GM13977 (cell line): ENCODE measurements at places on chromosomes 2 and 18.

GRCh38 chr2:16031848-16032159, 91.5 kb downstream of the MYCN start:
- no peak for DNase-seq

DNA sequence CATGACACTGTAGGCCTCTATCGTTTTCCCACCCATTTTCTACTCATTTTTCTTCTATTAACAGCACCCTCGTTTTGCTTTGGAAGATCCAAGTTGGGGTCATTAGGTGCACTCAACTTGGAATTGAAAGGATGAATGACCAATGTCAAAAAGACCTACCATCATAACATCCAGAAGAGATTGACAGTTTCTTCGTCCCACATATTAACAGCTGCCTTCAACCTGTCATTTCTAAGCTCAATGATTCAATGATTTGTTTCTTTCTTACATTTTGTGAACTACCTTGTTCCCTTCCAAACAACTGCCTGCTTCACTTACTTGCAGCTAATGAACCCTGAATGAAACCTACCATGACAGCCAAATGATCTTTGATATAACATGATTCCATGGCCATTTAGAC, 224.0 kb upstream of the KCNH7 start:
- no peak for DNase-seq

DNA sequence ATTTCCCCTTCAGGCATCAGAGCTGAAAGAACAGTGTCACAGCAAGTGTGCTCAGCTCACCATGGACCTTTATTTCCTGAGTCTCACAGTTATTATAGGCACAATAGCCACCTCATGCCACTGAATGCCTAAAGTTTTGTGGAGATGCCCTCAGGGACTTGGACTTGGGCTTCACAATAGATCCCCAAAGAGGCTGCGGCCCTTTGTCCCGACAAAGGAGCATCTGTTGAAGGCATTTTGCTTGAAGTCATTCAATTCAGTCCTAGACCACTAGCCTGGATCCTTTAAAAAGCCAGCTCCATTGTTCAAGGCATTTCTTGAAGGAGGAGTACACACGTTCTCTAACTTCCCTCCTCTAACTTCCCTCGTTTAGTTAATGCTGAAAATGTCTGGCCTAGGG, 125.4 kb downstream of the DCC start:
- no peak for DNase-seq

- no peak for DNase-seq
These were observed 2026.1 kb upstream of the CELF4 start for GRCh38 chr18:39591649-39592048.

DNA sequence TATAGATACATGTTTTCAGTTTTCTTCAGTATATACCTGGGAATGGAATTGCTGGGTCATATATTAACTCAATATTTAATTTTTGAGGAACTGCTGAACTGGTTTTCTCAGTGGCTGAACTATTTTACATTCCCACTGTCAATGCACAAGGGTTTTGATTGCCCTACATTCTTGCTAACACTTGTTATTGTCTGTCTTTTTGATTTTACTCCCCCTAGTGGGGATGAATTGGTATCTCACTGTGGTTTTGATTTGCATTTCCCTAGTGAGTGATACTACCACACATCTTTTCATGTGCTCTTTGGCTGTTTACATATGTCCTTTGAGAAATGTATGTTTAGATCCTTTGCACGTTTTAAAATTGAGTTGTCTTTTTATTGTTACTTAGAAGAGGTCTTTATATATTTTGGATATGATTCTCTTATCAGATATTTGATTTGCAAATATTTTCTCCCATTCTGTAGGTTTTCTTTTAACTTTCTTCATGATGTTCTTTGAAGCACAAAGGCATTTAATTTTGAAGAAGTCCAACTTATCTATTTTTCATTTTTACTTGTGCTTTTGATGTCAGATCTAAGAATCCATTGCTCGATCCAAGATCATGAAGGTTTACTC, 36.2 kb downstream of the ASB1 start:
- DNase-seq, result peak; percentile 74

- DNase-seq, result peak; percentile 17
These were observed 1.2 kb downstream of the CNOT11 start for GRCh38 chr2:101253703-101254450.

DNA sequence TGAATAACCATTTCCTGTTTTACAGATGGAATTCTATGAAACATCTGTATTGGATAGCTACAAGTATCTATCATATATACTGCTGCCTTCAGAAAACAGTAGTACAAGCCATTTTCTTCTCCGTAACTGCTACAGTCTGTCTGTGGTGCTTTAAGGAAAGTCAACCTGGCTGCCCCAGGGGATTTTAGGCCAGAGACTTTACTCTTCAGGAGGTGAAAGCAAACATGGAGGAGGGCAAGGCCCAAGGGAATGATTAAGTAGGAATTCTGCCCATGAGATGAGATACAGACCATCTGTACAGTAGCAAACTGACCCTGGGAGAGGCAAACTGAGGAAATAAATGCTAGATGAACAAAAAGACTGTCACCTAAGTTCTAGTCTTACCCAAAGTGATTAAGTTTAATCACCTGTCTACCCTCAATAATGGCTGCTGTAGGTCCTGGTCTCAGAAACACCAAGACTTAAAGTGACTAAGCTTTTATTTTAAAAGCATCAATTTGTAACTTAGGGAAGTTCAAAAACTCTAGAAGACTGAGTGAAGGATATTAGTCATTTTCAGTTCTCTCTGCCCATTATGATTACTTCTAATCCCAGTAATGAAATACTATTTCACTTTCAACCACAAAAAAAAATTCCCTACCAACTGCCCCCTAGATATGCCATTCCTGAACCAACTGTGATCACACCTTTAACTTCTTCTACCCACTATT, 14.8 kb downstream of the MBD2 start:
- peak; percentile 30 for DNase-seq

DNA sequence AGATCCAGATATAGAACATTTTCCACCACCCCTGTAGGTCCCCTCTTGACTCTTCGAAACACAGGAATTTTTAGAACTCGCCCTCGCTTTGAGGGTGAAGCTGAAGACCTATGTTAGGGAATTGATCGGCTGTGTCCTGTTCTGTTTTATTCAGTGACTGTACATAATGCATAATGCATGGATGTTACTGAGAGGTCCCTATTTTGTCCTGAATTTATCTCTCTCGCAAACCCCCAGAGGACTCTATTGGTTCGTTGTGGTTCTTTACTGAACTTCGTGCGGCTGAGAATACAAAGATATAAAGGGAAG, 431 bp upstream of the EIF5B start:
- DNase-seq, result no peak

- DNase-seq, result no peak
These were observed 18.6 kb upstream of the KLHL30 start for GRCh38 chr2:238119756-238120462.

- no peak for DNase-seq
These were observed 43.7 kb upstream of the TWIST2 start for GRCh38 chr2:238803996-238804870.

DNA sequence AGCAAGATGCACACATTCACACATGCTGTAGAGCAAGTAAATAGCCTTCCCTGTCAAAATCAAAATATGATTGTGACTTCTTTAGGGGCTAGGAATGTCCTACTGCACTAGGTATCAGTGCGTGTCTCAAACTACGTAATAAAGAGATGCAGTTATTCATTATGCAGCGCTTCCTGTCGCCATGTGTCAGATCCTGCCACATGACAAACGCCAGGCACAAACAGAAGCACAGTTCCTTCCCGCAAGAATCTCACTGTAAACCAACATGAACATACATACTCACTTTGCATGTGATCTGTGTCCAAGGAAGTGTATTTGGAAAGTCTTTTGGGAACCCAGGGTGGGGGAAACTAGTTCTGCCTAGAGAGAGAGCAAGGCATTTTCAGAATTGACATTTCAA, 599.9 kb downstream of the RNF144A start:
- no peak for DNase-seq

- peak; percentile 43 for DNase-seq
These were observed 6.7 kb downstream of the COA5 start for GRCh38 chr2:98601532-98602132.

DNA sequence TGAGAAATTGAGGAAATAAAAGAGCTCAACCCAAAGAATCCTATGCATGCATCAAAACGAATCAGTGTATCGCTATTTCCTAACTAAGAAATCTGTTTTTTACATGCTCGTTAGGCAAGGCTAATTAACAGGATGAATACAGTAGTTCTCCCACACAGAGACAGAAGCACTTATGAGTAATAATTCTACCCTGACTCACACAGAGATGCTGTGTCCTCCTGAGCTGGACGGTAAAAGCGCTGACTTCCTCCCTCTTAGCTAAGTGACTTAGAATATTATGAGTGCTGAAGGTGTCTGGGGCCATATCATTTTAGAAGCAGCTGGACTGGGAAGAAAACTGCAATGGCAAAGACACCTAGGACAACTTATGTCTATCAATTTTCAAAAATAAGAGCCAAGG, 18.5 kb downstream of the PLEKHM3 start:
- DNase-seq, result no peak

- peak; percentile 27 for DNase-seq
These were observed 51.7 kb upstream of the CCDC85A start for GRCh38 chr2:56132138-56132537.

DNA sequence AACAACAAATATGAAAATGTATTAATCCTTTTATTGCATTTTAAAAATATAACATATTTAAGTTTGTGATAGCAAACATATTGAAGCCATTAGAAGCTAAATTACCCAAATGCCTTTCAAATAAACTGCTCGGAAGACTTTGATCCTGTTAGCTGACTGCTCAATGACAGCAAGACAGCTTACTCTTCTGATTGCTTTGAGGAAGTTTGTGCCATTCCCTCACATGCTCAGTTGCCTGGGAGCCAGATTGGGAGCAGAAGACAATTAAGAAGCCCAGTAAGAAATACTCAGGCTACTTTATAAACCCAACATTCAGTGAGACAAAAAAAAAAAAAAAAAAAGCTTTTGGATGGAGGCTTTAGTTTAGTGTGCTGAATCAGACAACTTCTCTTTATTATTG, 407.1 kb upstream of the SOX11 start:
- DNase-seq, result no peak

GRCh38 chr18:77254711-77255405, 5.2 kb downstream of the GALR1 start:
- no peak for DNase-seq

GRCh38 chr2:136766073-136766404, 694 bp downstream of the THSD7B start:
- DNase-seq, result no peak

- no peak for DNase-seq
These were observed 1.8 kb downstream of the HNMT start for GRCh38 chr2:137966043-137966442.

DNA sequence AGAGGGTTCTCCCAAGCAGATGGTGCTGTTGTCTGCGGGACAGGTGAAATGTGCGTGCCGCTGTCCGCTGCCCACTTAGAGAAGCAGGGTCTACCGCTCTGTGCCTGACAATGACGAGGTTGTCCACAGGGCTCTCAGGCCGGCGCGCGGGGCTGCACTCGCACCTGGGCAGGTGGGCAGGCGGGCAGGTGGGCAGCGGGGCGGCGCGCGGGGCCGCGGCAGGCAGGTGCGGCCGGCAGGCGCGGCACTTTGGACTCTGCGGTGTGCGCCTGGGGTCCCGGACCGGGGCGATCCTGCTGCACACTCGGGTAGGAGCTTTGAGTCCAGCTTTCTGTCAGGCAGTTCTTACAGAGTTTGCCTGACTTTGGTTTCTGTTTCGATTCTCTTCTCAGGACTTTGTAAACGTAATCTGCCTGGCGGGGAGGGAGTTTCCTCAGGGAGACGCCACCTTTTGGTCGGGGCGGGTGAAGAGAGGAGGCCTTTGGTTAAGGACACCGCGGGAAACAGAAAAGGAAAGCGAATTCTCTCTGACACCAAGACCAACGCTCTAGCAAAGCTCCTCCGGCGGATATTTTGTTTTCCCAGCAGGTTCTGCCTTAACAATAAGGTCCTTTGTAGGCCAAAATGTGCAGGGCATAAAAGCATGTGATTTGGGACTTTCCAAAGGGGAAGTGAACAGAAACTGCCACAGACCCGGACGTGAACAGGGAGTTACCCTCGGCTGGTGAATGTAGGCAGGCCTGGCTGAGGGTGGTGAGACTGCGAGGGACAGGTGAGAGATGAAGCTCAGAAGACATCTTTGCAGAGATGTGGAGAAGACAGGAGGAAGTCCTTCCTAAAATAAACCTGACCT, at the start of gene IFIH1:
Gene IFIH1, minus strand, starts transcription at position 357 of the 853 bp plus-strand sequence. CDS start 377 bp downstream, outside the sequence.
- DNase-seq, result peak; percentile 91

DNA sequence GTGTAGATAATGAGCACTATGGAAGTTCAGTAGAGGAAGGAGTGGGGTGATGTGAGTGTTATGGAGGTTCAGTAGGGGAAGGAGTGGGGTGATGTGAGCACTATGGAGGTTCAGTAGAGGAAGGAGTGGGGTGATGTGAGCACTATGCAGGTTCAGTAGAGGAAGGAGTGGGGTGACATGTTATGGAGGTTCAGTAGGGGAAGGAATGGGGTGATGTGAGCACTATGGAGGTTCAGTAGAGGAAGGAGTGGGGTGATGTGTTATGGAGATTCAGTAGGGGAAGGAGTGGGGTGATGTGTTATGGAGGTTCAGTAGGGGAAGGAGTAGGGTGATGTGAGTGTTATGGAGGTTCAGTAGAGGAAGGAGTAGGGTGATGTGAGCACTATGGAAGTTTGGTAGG, 116.3 kb upstream of the SMAD7 start:
- DNase-seq, result no peak

- DNase-seq, result no peak
These were observed 401.6 kb upstream of the FSIP2 start for GRCh38 chr2:185337033-185337432.

- DNase-seq, result no peak
These were observed 151.2 kb downstream of the SRBD1 start for GRCh38 chr2:45459860-45460259.
